ENCODE measurements at places on chromosomes 5 and 9. TPM values are rescaled to one million over a fixed set of nuclear protein-coding genes. Genes with fewer than 3 reads are reported as not detected.

- DNase-seq = no peak
Observed at GRCh38 chr9:130987738-130988399, 21.1 kb upstream of the LAMC3 start.

- no peak for DNase-seq
Observed at GRCh38 chr9:95140821-95141220, 176.7 kb downstream of the FANCC start.

- DNase-seq = no peak
Observed at GRCh38 chr5:97405941-97406340, 222.9 kb upstream of the RIOK2 start.

DNA sequence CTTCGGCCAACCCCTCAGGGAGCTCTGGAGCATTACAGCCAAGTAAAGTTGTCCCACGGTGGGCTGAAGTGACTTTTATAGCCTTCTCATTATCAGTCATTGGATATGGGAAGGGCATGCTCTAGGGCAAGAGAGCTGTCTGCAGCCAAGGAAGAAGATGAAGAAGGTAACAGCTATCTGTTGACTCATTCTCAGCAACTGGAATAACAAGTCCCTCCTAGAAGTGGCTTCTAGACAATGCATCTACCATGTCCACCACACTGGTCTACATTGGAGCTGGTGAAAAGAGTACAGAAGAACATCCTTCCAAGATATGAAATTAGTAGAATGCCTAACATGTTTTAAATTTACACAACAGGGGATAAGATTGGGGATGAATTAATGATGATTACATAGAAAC is 524.2 kb downstream of the ACTL7B start:
- DNase-seq = no peak

GRCh38 chr9:74172874-74173273 is 324.3 kb upstream of the RORB start:
- no peak for DNase-seq

- no peak for DNase-seq
Observed at GRCh38 chr9:129669141-129669718, 3.8 kb downstream of the PRRX2 start.

PLAC8L1 gene
- not detected for polyA plus RNA-seq

GRCh38 chr5:171562822-171563221 is 143.4 kb downstream of the FGF18 start:
- DNase-seq = no peak

DNA sequence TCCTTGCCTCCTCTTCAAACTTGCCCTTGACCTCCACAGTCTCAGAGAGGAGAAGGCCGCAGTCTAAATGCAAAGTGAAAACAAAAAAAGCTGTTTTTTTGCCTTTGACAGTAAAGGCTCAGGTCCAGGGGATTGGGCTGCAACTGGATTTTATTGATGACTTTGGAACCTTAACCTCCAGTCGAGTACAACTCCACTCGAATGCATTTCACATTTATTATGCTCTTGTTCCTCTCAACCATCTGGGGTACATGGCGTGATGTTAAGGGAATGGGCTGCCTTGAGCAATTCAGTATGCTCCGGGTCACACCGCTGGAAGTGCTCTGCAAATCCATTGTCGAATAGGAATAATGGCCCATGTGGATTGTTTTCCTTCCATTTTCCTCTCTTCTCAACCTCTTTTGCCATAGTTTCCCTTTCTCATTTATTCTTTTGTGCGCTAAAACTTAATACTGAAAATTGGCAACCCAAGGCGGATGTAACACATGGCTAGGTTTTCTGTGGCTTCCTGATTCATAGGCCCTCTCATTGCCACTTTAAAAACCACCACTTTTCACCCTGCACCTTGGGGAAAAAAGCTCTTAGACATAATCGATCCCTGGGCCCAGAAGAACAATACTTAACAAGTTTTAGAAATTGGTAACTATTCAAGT is 34.3 kb downstream of the ITK start:
- DNase-seq = no peak

DNA sequence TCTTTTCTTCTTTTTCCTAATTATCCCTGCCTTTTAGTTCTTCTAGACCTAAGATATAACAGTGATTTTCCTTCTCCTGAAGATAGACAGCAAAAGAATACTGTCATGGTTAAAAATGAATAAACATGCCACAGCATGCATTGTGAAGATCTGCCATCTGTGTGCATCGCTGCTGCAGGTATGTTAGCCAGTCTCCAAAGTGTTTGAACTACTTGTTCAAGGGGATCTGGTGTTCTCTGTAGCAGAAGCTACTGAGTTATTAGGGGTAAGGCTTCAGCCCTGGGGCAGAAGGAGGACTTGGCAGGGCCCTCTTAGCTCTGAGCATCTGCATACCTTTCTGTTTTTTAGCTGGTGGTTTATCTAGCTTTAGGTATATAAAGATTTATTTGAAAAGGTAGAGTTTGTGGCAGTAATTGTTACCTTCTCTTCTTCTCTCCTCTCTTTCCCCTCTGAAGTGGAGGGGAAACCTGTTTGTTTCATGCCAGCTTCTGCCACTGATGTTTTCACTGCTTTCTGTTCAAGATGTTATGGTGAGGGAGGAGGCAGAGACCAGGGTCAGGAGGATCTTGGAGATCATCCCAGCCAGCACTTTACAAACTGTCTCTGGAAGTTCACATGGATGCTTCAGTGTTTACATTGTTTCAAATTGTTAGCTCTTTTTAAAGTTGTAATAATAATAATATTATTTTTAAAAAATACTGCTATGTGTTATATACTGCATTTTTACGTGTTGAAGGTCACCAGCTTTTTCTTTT is 25.2 kb downstream of the GALNT10 start:
- no peak for DNase-seq

SPIN1 gene
- 17.8 TPM for polyA plus RNA-seq

- DNase-seq = no peak
Observed at GRCh38 chr5:42564689-42565356, 141.6 kb downstream of the GHR start.

GRCh38 chr9:104494808-104495207 is 9.3 kb upstream of the OR13F1 start:
- no peak for DNase-seq

HARS1 gene
- polyA plus RNA-seq = 45.3 TPM

- DNase-seq = no peak
Observed at GRCh38 chr9:106307670-106308069, 555.3 kb upstream of the ZNF462 start.

- DNase-seq = no peak
Observed at GRCh38 chr5:135100431-135100830, 66.4 kb upstream of the PITX1 start.

PRDM9 gene
- not detected for polyA plus RNA-seq

DNA sequence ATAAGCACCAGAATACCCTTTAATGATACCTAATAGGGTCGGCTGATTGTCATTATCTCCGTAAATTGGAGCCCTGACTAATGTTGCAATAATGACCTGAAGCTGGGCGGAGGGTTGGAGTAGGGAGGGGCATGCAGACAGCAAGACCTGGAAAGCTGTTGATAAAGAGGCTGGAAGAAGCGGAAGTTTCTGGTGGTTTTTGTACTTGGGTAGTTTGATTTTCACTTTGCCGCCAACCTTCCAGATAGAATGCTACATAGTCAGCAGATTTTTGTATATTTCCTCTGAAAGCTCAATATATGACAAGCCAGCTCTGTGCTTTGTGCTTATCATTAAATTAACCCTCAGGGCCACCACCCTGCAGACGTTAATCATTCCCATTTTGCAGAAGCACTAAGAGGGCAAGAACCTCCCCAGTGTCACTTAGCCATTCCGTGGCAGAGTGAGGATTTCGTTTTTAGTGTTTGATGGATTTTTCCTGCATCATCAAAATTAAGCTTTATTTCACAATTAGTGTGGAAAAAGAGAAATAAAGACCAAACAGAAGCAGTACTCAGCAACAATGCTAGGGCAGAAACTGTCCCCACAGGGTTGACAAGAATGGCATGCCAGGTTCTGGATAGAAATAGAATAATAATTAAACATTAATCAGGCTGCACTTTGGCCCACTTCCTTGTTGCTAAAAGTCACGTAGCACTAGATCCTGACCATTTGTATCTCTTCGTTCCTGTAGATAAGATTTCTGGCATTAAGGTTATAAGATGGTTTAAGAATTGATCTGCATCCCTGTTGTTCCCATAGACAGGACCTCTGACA is 34.7 kb downstream of the DIRAS2 start:
- no peak for DNase-seq

- no peak for DNase-seq
Observed at GRCh38 chr5:29902859-29903258, 1290.6 kb upstream of the CDH6 start.

DNA sequence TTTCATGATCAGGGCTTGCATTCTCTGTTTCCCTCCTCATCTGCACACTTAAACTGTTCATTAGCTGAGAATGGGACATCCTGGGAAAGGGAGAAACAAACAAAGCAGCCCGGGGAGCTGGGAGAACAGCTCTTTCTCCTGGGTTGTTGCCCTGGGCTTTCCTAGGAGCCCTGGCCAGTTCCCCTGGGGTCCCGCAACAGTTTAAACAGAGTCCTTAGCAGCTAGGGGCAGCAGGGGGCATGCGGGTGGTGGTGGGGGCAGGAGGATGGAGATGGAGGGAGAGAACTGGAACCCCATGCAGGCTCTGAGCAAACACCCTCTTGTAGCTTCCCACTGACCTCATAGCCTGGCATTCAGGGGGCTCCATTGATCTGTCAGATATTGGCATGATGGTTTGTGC is 209.1 kb upstream of the TBCA start:
- no peak for DNase-seq

- no peak for DNase-seq
Observed at GRCh38 chr5:68499987-68500386, 284.4 kb downstream of the PIK3R1 start.

- DNase-seq = no peak
Observed at GRCh38 chr5:108216890-108217289, 165.0 kb downstream of the FBXL17 start.
